Left colon (tissue), 2 donors: ENCODE measurements at places on chromosomes 3 and 15.

- no peak for DNase-seq
These were observed 71.3 kb upstream of the GAP43 start for GRCh38 chr3:115552007-115552406.

DNA sequence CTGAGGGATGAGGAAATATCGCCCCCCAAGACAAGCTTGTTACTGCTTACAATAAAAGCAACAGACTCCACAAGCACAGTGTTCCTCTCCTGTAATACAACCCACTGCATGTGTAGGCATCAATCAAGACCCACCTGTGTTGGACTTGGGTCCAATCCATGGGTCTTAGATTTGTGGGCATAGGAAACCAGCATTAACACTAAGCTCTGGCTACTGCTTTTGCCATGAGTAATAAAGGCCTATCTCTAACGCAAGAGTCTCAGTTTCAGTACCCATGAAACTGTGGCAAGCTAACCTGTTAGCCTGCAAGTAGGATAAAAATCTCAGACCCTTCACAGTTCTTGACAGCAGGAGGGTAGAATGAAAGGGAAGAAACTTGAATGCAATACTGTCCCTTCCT, 5.2 kb upstream of the EIF1B start:
- no peak for DNase-seq

GRCh38 chr3:53816425-53816824, 29.8 kb downstream of the CHDH start:
- no peak for DNase-seq

DNA sequence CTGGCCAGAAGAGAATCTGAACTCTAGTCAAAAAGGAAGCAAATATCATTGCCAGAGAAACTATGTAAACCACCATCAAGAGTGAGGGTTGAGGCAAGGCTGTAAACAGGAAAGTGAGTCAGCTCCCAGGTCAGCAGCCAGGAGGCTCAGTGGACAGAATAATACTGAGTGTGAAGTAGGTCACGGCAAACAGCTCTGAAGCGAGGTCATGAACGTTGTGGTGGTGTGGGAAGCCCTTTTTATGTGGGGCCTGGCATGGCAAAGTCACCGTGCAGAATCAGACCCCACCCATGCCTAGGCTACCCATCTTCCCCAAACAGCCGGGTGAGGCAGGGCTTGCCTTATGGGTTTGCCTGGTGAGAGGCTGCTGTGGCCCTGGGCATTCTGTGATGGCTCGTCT, 43.9 kb downstream of the THBS1 start:
- peak; percentile 49 for DNase-seq

GRCh38 chr15:96119734-96120133, 210.8 kb upstream of the NR2F2 start:
- no peak for DNase-seq

DNA sequence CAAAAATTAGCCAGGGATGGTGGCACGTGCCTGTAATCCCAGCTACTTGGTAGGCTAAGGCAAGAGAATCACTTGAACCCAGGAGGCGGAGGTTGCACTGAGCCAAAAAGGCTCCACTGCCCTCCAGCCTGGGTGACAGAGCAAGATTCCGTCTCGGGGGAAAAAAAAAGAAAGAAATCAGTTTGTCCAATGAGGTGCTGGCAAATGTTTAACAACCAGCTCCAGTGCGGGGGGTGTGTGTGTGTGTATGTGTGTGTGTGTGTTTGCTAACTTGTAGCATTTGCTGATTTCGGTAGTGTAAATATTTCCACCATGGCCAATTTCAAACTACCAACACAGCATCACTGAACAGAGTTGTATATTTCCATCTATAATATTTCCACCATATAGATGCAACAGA, 23.8 kb upstream of the IDH2 start:
- peak; percentile 54 for DNase-seq

GRCh38 chr3:63910891-63911290, 1.3 kb downstream of the SCAANT1 start:
- no peak for DNase-seq

DNA sequence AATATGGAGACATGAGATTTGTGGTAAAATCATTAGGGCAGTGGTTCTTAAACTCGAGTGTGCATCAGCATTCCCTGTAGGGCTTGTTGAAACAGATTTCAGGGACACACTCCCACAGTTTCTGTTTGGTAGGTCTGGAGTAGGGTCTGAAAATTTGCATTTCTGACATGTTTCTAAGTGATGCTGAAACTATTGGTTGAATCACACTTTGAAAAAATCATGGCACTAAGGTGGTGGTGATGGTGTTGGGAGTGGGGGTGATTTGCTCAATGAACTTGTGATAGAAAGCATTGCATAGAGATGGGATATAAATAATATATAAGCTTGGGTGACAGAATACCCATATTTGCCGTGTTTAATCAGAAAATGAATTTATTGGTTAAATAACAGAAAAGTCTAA, 11.3 kb downstream of the MITF start:
- DNase-seq = no peak

DNA sequence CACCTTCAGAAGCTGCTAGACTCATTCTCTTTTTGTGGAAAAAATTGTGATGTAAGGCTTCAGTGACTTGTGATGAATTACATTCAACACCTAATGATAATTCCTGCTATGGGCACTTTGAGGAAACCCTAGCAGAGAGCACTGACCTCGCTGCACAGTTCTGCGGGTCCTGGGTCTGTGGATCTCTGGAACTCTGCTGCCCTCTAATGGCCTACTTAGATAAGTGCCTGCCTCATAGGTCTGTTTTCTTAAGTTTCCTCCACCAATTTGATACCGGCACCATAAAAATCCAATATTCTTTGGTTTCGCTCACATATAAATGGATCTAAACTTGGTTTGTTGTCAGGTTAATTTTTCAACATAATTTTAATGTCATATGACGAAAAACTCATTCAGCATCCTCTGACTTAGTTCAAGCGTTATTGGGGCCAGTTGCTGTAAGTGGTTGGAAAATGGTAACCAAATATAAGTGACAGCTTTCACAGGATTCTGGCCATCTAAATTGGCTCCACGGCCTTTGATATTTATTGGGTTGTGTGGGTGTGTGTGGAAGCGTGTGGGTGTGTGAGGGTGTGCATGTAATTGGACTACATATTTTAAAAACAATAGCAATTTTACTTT, 10.4 kb downstream of the SLITRK3 start:
- DNase-seq = peak; percentile 55

DNA sequence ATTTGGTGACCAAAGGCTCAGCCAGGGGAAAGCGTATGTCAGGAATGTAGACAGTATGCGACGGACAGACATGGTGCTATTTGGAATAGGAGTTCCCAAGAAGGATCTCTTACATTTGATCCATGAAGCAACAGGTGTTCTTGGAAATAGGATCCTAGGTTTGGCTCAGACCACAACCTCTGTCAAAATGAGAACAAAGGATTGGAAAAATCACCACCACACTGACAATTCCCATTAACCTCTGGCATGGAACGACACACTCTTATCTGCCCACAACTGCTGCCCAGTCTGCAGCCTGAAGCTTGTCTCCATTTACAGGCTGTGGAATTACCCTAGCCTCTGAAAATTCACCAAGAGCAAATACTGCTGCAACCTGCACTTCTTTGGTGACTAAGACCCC, 33.6 kb upstream of the LRRN1 start:
- no peak for DNase-seq

DNA sequence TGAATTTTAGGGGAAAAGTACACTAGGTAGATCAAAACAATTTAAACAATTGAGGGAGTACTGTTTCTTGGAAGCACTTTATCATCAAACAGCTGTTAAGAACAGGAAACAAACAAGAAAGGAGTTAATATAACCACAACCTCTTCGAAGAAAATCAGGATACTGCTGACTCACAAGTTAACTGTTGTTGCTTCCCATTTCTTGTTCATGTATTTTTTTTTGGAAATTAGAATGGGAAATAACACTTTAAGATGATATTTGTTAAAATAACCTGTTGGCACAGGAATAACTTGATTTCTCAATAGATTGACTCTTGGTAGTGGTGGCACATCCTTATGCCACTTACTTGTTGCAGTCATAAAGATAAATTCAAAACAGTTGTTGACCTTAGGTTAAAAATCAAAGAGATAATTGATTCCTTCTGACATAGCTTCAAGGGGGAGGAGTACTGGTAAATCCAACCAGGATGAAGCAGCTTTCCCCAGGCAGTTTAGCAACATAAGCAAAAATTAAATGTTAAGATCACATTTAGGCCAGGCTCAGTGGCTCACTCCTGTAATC, 3.3 kb downstream of the BNIP2 start:
- DNase-seq = no peak

- no peak for DNase-seq
These were observed 11.8 kb downstream of the ST6GAL1 start for GRCh38 chr3:186942168-186942567.

DNA sequence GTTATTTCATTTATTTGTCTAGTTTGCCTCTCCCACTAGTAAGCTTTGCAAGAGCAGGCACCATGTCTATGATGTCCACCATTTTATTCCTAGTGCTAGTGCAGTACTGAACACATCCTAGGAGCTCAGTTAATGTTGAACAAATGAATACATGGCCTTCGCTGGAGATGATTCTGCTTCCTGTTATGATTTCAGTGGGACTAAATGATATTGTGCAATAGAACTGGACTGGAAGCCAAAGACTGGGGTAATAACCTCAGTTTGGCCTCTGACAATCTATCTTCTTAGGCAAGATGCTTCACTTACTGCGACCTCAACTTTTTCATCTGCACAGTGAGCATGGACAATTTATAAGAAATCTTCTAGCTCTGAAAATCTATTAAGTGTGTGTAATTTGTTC, 191.3 kb downstream of the ADAMTSL3 start:
- no peak for DNase-seq

GRCh38 chr15:29724026-29724425, 98.2 kb downstream of the TJP1 start:
- DNase-seq = no peak

DNA sequence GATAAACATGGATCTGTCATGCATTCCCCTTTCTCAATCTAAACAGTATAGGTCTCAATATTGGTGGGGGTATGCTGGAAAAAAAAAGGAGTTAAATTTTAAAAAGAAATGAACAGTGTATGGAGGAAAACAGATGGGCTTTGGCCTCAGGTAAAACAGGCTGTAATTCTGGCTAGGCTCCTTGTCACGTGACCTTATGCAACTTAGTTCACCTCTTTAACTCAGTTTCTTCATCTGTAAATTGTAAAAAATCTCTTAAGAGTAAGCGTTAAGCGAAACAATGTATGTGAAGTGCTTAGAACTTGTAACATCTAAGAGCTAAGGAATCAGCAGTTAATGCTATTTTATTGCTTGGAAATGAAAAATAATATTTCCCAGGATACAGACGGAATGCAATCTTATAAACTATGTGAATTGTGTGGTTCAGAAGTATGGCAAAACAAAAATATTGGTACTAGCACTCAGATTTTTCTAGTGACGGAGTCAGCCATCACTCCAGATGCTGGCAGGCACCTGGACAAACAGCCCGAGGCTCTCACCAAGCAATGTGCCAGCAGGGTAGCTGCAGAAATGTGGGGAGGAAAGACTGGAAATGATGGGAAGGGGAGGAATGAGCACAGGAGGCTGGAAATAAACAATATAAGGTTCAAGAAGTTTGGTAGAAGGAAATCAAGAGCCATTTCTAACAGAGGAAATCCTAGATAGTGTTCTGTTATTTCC, 172.8 kb downstream of the USP13 start:
- no peak for DNase-seq

DNA sequence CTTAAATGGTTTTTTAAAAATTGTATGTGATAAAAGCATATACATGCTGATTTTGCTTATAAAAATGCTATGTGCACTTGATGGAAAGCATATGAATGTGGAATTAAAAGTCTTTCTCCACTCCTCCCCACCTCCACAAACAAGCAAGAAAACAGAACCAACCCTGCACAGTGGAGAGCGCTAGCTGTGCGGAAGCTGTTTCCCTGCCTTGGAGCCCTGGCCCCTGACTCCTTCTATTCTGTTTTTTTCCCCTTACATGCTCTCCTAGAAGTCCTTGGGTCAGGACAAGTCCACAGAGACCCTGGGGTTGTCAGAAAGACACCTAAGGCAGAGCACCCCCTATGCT, 64.2 kb downstream of the BOC start:
- no peak for DNase-seq

DNA sequence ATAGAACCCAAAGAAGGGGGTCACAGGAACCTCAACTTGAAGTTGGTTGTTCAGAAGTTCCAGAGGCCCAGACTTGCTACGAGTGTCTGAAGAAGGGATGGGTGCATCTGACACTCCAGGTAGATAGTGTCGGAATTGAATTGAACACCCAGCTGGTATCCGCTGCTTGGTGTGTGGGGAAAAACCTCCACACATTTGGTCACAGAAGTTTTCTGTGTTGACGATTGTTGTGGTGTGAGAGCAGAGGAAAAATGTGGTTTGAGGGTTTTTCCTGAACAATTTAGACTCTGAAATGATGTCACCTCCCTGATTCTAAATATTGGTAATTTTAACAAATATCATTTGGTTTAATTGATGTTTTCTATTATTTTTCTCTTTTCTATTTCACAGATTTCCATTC, 218.8 kb upstream of the CTNNB1 start:
- DNase-seq = no peak

- DNase-seq = no peak
These were observed 183.5 kb downstream of the TBL1XR1 start for GRCh38 chr3:177013681-177014280.

DNA sequence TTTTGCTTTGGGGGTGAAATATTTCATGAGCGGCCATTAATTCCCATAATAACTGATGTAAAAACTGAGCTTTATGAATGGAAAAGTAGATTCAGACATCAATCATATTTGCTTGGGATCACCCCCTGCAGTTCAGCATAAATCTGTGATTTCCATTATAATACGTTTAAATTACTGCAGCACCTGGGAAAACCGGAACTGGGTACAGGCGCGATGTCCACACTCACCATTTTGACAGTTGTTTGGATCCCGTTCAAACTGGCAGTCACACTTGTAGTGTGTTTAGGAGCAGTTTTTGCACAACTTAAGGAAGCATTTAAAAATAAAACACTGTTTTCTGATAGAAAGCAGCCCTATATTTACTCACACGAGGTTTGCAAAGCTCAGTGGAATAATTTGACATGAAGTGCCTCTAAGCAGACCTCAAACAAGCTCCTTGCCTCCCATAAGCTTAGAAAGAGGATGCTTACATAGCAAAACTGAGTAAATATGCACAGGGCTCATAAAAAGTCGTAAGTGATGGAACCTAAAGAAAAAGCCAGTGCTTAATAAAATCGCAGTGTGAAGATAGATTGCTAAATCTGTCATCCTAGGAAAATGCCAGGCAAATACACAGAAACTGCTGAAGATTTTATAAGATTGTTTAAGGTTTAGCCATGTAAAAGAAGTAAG, 377.6 kb downstream of the PTPRG start:
- no peak for DNase-seq

GRCh38 chr3:46870651-46871050, 6.9 kb upstream of the PTH1R start:
- no peak for DNase-seq

GRCh38 chr15:68220967-68221366, 8.6 kb downstream of the CLN6 start:
- DNase-seq = no peak

- DNase-seq = no peak
These were observed 756.7 kb downstream of the NR2F2 start for GRCh38 chr15:97087006-97087741.
